Hepatocyte (in vitro differentiated cells): ENCODE measurements at places on chromosomes 2 and 18.

- peaks cover 65% of the 10 kb centered on the region for H3K4me1 ChIP-seq
- no peak for DNase-seq
- H3K27ac ChIP-seq = peak overlapping the region; percentile 81
Observed at GRCh38 chr2:101742547-101742946, 45.0 kb downstream of the MAP4K4 start.

DNA sequence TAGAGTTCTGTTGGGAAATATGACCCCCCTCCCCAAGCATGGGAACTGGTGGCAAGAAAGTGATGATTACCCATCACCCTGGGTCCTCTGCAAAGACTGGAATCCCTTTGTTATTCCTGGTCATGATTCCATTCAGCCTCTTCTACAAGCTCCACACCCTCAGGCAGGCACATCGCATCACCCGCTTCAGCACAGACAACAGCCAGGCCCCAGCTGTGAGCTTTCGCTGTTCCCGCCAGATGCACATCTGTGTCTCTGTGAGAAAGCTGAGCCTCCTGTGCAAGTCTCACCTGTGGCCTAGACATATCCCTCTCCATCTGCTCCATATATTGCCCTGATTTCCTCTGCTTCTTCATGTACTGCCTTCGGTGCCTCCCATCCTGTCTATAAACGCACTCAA, 368.0 kb upstream of the RAB6C start:
- no peak for DNase-seq
- no peak overlapping the region for H3K27ac ChIP-seq
- H3K27me3 ChIP-seq = peaks cover 4% of the 10 kb centered on the region
- H3K4me3 ChIP-seq = no peak overlapping the region
- no peaks in the 10 kb centered on the region for H3K36me3 ChIP-seq

DNA sequence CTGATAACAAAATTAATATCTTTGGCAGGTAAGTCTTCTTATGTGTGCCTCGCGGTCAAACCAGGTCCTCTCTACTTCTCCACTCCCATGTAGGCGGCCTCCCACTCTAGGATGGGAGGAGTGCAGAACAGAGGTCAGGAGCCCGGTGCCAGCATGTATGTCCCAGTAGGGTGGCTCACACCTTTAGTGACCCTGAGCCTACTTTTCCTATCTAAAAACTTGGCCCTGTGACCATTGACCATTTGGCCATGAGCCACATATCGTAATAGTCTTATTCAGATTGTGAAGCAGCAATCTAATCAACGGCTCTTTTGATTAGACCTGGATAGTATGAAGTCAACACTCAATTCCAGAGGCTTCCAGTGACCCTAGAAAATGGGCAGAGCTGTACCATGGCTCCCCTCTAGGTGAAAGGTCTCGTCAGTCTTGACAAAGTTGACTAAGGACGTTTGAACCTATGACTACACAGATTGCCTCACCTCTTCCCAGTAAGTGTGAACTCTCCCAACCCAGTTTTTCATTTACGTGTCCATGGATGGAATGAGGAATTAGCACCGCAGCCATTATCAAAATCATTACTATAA, 17.1 kb upstream of the FABP1 start:
- peak; percentile 30 for DNase-seq
- H3K27ac ChIP-seq = peak overlapping the region; percentile 60
- peaks cover 18% of the 10 kb centered on the region for H3K4me1 ChIP-seq
- H3K27me3 ChIP-seq = no peaks in the 10 kb centered on the region
- H3K4me3 ChIP-seq = no peak overlapping the region

DNA sequence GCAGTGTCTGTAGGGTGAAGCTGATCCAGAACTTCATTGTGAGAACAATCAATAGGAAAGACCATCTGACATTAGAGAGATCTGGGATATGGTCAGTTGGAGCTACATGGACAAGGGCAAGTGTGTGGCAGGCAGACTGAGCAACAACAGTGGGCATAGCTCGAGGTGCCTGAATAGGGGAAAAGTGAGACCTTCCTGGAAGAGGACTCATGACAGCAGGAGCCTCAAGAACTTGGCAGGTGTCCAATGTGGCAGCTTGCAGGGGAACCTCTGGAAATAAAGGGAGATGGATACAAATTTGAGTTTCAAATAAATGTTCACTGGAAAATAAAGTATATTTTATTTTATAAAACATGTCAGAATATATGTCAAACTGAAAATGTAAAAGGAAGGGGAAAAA, 117.9 kb downstream of the TANC1 start:
- H3K27ac ChIP-seq = no peak overlapping the region
- no peak for DNase-seq
- H3K36me3 ChIP-seq = no peaks in the 10 kb centered on the region
- H3K27me3 ChIP-seq = no peaks in the 10 kb centered on the region
- peaks cover 18% of the 10 kb centered on the region for H3K4me1 ChIP-seq

DNA sequence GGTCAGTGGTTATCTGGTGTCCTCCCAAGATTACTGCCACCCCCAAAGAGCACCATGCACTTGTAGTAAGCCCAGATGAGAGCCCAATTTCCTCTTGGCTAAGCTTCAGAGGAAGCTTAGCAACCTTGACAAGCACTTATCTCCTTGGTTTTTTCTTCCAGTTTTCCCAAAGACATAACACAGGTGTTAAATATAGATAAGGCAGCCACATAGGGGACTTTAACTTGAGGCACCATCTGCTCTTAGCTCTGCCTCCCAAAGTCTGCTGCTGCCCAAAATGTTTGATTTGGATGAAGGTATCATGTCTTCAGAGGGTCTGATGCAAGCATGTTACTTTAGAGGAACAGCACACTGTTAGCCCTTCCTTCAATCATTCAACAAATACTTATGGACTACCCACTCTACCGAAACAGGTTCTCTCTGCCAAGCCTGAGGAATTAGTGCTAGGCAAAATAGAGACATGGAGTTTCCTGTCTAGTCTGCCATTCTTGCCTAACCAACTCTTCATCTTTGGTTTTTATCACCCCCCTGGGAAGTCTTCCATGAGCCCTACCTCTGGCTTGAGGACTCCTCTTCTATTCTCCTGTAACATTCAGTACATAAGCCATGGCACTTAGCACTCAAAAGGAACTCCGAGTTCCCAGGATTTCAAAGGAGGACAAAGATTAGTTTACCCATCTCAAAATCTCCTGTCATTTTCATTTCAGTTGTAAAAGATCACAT, 73.7 kb downstream of the SP3 start:
- H3K4me3 ChIP-seq = no peak overlapping the region
- no peak for DNase-seq
- H3K36me3 ChIP-seq = no peaks in the 10 kb centered on the region
- no peak overlapping the region for H3K27ac ChIP-seq
- no peaks in the 10 kb centered on the region for H3K4me1 ChIP-seq

GRCh38 chr2:151878204-151878603, 50.0 kb upstream of the ARL5A start:
- no peaks in the 10 kb centered on the region for H3K4me1 ChIP-seq
- no peaks in the 10 kb centered on the region for H3K36me3 ChIP-seq
- DNase-seq = no peak

- H3K27ac ChIP-seq = no peak overlapping the region
- no peak for DNase-seq
- no peaks in the 10 kb centered on the region for H3K4me1 ChIP-seq
- H3K4me3 ChIP-seq = no peak overlapping the region
- no peaks in the 10 kb centered on the region for H3K36me3 ChIP-seq
- no peaks in the 10 kb centered on the region for H3K27me3 ChIP-seq
Observed at GRCh38 chr2:165610591-165611029, 141.1 kb downstream of the CSRNP3 start.
